ENCODE measurements at places on chromosomes 2 and 18.

DNA sequence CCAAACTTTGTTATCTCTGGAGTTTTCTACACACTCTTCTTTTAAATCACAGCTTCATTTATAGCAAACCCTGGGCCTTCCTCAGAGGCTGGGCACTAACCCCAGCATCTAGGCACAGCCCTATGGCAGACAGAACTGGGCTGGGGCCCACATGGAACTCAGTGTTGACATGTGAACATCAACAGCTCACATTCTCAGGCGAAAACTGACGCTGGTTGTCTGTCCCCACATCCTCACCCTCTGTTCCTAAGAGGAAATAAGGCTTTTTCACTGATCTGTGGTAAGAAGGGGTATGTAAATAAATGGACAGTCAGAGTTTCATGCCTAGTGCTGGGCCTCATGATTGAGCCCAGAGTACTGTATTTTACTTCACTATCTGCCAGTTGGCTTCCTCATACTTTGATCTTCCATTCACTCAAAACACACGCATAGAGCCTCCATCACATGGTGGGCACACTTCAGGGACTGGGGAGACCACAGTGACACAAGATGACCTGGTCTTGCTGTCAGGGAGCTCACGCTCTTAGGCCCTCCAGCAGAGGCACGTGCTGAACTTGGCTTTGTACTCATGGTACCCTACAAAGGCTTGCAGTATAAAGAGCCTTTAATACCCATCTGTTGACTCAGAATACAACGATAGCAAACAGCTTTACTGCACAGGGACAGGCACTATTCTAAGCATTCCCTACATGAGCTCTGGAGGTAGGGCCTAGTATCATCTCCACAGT is 43.0 kb downstream of the EFEMP1 start:
- no peak for DNase-seq

- no peak for DNase-seq
Measured at GRCh38 chr18:1246827-1247226, 342.2 kb downstream of the ADCYAP1 start.

GRCh38 chr18:36009214-36009613 is 36.7 kb downstream of the RMP24 start:
- no peak for DNase-seq

DNA sequence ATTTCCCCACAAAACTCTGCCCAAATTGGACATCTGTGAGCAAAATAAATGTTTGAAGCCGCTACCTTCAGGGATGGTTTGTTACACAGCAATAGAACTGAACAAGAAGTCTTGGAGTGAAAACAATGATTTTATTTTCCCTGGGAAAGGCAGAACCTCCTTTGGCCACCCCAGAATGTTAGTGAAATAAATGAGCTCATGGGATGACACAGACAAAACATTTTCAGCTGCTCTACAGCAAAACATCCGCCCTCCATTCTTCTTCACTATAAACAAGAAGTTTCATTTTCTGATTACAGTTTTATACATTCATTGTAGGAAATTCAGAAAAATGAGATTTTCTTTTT is 4.3 kb upstream of the EFHD1 start:
- DNase-seq, result no peak

DNA sequence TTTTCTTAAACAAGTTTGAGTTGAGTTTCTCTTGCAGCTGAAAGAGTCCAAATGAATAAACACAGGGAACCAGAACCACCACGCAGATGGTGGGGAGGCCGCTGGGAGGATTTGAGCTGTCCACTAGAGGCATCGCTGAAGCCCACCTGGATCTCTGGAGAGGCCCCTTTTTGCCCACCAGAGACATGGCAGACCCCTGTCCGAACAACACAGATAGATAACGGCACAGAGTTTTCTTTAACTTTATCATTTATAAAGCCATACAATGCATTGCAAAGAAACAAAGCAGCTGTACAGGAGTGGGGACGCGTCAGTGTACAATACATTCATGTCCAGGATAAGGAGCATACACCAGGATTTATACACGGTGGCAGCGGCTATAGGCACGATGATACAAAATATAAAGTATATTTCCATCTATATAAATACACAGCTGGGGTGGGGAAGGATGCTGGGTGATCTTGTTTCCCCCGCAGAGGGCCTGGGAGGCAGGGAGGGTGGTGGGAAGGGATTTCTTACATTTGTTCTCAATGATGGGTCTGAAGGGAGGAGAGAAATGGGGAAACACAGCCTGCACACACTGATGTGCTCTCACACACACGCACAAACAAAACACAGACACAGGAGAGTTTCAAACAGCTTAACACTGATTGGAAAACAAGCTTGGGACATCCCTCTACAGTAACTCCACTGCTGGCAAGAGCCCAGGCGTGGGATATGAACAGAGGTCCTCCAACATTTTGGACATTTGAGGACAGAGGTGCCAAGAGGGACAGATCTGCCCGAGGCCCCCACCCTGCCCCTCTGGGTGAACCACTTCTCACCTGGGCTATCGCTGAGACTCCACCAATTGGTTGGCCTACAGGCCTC is 203.0 kb downstream of the TNS1 start:
- no peak for DNase-seq

- DNase-seq, result no peak
Measured at GRCh38 chr2:24917086-24917485, 3.0 kb downstream of the ADCY3 start.

GRCh38 chr18:58387716-58388115 is 241.2 kb downstream of the ALPK2 start:
- no peak for DNase-seq

DNA sequence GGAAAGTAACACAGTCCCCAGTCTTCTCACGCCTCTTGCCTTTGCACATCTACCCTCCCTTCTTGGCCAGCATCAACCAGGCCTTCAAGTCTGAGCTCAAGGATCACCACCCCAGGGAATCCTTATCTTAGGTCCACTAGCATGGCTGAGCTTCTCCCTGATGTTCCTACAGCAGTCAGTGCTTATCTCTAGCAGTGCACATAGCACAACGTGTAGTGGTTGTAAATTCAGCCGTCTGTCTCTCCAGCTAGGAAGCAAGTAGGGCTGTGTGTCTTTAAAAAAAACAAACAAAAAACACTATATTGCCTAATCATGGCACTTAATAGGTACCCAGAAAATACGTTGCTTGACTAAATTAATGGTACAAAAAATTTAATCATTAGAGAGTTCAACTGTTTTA is 29.2 kb downstream of the KCNG3 start:
- no peak for DNase-seq

DNA sequence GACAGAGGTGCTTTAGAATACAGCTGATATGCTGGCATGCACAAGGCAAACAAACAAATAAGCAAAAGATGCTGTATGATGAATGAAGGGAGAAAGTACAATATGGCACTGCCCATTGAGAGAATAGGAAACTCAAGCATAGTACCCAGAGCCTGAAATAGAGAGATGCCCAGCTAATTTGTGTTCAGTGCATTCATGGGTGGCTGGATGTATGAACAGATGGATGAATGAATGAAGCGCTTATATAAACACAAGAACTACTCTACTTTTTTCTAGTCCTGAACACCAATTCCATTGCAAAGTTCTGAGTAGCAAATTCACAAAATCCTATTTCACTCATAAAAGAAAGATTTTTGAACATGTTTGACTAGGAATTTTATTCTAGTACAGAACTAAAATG is 756.3 kb downstream of the SATB2 start:
- DNase-seq, result no peak

DNA sequence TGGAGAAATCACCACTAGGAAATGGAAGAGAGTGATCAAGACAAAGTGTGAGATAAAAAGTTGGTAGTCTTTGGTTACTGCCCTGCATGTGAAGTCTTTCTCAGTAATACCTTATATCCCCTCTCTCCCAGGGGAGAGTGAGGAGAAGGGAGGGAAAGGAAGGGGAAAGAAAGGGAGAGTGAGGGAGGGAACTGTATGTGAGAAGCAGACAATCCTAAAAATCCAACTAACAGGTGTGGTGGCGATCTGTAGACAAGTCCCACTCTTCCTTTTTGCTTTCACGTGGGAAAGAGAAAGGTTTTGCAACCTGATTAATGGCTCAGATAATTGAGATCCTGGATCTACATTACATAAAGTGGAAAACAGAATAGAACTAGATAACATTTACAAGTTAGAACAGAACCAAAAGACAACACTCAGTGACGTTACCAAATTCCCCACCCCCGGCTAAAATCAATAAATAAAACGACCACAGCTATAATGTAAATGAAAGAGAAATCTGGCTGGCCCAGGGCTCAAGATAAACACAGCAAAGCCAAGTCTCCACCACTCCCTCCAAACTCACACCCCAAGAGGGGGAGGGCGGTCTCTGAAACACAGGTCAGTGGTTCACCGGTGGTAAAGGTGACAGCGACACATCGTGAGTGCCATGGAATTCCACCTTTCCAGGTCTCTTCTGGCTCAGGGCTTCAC is 10.0 kb upstream of the APCDD1 start:
- no peak for DNase-seq

DNA sequence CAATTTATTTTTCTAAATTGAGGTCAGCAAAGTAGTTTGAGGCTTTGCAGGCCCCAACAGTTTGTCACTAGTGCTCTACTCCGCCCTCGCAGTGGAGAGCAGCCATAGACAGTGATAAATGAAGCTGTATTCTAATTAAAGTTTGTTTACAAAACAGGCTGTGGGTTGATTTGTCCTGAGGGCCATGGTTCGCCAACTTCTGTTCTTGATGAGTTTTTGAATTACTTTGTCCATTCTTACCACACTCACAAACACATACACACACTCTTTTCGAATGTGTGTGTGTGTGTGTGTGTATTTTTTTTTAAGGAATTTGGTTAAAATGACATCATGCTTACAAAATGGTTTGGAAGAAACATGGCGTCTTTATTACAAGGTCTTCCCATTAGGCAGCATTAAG is 68.6 kb downstream of the MTCL1 start:
- no peak for DNase-seq

DNA sequence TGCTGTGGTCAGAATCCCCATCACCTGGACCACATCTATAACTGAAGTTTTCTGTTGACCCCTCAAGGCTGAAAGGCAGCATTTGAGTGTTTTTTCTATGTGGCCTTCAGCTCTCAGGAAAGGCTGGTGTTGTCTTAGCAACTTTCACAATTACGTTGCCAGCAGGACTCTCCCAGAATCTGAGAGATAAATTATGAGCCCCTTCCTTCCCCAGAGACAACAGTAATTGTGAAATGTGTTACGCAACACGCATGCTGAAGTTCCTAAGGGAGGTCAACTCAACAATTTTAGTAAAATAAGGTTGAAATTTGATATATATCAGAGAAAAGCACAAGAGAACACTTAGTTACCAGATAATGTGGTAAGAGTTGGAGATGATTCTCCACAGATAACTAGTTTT is 216.5 kb upstream of the SLC8A1 start:
- DNase-seq, result no peak

DNA sequence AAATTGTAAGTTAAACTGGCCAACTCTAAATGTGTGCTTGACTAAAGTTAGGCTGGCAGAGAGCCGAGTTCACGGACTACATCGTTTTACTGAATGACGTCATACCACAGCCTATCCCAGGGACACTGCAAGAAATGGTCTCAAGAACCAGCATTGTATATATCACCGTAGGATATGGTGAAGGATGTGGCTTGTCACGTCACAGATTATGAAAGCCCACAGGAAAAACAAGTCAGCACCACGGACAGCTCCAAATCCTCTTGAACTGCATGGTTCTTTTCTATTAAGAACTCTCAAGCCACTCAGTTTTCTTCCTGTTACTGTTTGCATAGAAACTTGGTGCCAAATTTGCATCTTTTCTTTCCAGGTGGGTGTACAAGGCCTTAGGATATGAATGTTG is 85.1 kb upstream of the ACAA2 start:
- DNase-seq, result no peak

- no peak for DNase-seq
Measured at GRCh38 chr2:32865399-32866068, 81.2 kb upstream of the LTBP1 start.

DNA sequence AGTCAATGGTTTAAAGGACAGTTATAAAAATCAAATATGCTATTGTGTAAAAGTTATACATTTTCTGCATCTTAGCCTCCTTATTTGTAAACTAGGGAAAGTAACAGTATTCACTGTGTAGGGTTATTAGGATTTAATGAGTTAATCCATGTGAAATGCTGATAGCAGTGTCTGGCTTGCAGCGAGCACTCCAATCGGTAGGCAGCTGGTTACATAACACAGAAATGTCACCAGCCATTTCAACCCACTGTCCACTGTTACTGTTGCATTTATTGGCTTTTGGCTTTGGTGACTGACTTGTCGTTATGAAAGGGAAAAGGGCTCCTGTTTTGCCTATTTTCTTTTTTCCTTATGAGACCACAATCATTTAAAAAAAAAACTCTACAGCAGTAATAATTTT is 38.9 kb downstream of the ID2 start:
- no peak for DNase-seq

DNA sequence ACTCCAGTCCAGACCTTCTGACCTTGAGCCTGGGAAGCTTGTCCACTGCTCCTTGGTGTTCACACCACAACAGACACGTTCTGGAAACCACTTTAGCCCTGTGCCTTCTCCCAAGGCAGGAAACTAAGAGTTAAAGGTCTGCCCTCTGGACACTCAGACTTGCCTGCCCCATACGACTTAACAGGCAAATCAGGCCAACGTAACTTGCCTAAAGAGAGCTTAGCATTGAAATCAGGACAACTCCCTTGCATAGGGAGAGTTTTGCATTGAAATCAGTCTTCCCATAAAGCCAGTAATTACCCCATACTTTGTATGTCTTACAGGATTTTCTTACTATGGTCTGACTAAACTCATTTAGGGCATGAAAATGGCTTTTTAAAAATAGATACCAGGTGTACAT is 18.5 kb downstream of the NFE2L2 start:
- no peak for DNase-seq

DNA sequence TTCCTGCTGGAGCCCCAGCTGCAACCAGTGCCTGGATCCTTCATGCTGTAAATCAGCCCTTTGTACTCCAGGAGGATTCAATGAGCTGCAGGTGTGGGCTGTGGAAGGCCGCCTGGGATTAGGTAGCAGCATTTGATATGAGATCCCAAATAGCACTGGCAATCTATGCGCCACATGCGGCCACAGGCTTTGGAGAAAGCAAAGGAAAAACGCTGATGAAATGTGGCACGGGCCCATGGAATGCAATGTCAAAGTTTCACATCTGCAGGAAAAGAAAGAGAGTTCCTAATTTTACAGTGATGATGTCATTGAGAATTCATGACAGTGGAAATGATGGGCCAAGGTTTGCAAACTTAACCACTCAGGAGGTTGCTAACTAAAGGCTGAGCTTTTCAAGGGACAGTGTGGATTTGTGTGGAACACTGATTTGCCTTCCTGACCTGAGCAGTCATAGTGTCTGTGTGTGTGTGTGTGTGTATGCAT is 216.4 kb upstream of the OSR1 start:
- peak; percentile 59 for DNase-seq

DNA sequence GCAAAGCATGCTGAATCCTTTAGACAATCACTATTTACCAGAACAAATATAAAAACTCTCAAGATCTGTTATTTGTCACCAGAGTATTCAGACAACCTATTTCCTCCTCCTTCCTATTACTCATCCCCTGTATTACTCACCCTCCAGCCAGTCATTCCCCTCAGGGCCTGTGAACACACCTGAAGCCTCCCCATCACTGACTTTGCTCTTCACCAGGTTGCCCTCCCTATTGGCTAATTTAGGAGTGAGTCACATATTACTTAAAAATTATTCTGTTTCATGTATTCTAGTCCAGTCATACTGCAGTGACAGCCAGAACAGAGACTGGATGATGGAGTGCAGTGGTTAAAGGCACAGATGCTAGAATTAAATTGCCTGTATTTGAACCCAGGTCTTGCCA is 3.7 kb upstream of the ATG16L1 start:
- DNase-seq, result no peak

All from NCI-H1092 treated with DMSO at 0.1 percent for 48 hours (cell line).